ENCODE measurements at places on chromosomes 16 and 17.

GRCh38 chr16:69924041-69924775 lies 26.9 kb upstream of the CLEC18A start:
- DNase-seq = no peak

DNA sequence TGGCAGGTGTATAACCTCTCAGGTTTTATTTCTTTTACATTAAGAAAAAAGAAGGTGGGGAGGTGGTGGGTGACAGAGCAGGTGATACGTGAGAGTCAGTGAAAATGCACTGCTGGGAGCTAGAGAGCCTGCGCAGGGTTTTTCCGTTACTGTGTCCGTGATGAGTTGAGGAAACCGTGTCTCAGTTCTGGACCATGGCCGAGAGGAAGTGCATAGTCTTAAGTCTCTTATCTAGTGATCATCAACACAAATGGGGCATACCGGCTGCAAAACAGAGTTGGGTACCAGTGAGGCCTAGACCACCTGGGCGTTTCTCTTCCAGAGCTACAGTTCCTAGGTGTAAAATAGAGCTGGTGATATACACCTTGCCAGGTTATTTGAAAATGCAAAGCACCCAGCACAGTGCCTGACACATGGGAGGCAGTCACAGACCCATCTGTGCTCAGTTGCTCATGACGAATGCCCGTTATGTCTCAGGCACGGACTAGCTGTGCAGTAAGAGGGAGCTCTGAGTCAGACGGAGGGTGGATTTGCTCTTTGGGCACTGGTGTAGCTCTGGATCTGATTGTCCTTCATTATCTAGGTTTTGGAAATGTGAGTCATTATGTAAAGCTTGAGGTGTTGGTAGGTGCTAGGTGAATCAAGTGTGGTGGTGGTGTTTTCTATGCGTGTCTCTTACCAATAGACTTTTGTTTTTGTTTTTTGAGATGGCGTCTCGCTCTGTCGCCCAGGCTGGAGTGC lies 60.9 kb downstream of the RPTOR start:
- peak; percentile 16 for DNase-seq

DNA sequence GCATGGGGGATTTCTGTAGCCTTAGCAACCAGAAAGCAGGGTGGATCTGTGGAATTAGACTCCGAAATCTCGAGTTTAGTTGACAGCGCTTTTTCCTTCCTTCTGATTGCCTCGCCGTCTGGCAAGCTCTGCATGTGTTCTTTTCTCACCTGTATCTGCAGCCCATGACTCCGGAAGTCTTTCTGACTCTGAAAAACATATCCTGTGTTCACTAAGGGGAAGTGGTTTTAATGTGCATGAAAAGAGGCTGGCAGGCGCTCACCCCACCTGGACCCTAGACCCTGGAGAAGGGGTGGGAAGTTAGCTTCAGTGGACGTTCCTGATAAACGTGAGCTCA lies 158.5 kb downstream of the RPTOR start:
- peak; percentile 58 for DNase-seq

DNA sequence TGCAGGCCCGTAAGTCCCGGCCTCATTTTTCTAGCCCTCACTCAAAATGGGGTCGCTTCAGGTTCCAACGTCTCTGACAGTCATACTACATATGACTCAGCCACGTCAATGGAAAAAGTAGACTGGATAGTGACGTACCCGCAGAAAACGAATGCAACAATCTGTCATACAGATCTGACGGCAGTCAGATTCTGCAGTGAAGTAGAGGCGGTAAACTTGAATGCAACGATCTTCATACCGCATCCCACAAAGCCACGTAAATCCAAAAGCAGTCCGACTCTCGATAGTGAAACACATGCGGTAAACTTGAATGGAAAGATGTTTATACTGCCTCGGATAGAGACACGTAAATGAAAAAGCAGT lies 38.4 kb upstream of the ARL4D start:
- DNase-seq = peak; percentile 93

- DNase-seq = no peak
These were observed 17.8 kb upstream of the NAGLU start for GRCh38 chr17:42518046-42518754.

- DNase-seq = no peak
These were observed 2.6 kb downstream of the PDF start for GRCh38 chr16:69327585-69328310.
